Activated CD8-positive, alpha-beta memory T cell treated with anti-CD3 and anti-CD28 coated beads for 4 hours (primary cell): ENCODE measurements at places on chromosomes 4 and X.

GRCh38 chr4:21960793-21961192 lies 12.2 kb upstream of the KCNIP4 start:
- DNase-seq = no peak

GRCh38 chr4:94880956-94881355 lies 123.2 kb downstream of the BMPR1B start:
- no peak for DNase-seq

DNA sequence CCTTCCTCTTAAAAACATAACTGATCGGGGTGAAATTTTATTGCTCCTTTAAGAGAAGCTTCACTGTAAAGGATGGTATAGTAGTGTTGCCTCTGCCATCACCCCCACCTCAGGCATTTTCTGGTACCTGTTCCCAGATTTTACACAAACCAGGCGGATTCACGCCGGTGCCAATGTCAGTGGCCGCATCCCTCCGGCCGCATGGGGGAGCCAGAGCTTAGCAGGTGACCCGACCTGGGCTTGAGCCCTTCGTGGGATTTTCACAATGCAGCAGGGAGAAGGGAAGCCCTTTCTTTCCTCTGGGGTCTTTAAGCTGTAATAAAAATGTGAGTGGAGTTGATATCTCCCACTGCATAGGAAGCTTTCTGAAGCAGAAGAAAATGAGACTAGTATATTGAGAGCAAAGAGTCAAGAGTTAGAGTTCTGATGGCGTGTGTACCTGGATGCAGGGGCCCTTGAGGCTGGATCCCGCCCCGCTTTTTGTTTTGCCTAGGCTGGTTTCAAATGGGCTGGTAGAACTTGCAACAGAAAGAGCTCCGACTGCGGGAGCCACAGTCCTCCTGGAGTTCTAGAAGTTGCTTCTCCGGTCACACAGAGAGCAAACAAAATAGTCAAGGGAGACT lies 59.4 kb downstream of the POLR2B start:
- DNase-seq = no peak

DNA sequence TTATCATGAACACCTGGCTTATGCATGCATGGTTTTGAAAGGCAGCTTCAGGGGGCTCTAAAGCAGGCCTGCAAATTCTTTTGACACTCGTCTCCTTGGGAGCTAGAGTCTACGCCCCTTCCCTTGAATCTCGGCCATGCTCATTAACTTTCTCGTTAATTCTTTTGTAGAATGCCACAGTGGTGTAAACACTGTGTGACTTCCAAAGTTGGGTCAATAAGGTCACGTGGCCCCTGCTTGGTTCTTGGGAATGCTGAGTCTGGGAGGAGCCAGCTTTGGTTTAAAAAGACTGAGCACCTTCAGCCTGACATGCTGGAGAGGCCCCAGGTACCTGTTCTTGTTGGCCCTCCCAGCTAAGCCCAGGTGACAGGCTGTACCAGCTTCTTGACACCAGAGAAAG lies 228.4 kb downstream of the DHRSX start:
- DNase-seq = no peak

DNA sequence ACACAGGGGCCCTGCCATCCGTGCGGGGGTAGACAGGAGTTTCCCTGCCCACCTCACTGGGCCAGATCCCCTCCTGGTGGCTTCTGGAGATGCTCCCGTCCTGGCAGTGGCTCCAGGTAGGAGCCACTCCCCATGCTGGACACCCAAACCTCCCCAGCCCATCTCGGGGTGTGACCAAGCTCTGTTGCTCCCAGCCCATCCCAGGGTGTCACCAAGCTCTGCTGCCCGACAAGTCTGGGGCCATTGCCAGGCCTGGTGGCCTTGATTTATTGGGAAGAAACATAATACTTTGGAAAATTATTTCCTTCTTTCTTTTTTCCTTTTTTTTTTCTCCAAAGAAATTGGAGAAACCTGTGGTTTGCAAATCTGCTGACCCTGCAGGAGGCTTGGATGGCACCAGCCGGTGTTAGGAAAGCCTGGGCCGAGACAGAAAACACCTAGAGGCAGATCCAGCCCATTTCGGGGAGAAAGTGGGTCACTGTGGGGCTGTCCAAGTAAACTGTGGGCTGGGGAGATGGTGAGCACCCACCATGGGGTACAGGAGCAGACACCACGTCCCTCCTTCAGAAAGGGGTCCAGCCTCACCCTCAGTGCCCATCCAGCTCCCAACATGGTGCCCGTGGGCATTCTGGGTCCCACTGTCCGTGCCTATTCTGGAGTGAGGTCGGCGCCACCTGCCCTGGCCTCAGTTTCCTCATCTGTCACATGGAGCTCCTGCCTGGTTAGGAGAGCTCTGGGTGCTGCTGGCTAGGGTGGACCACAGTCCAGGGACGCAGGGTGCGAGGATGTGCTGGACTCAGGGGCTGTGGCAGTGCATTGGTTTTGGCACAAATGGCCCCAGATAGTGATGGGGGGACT lies 59.4 kb upstream of the ADRA2C start:
- DNase-seq = no peak

DNA sequence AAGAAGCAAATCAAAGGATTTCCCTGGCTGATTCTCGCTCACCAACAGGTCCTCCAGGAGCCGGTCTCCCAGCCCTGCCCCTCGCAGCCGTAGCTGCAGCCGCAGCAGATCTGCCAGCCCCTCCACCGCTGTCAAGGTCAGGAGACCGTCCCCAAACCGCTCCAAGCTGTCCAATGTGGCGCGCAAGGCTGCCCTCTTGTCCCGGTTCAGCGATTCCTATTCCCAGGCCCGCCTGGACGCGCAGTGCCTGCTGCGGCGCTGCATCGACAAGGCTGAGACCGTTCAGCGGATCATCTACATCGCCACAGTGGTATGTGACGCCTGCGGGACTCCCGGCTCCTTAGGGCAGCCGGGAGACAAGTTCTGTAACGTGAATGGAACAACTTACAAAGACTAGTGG lies 25.6 kb downstream of the SPATA18 start:
- no peak for DNase-seq

- DNase-seq = no peak
Measured at GRCh38 chrX:8749697-8750096, 17.8 kb upstream of the ANOS1 start.

GRCh38 chr4:121219227-121219626 lies 55.1 kb upstream of the TNIP3 start:
- DNase-seq = no peak

GRCh38 chr4:78654807-78655206 lies 103.2 kb downstream of the ANXA3 start:
- DNase-seq = no peak

GRCh38 chrX:148562846-148563245 lies 62.4 kb downstream of the AFF2 start:
- no peak for DNase-seq

DNA sequence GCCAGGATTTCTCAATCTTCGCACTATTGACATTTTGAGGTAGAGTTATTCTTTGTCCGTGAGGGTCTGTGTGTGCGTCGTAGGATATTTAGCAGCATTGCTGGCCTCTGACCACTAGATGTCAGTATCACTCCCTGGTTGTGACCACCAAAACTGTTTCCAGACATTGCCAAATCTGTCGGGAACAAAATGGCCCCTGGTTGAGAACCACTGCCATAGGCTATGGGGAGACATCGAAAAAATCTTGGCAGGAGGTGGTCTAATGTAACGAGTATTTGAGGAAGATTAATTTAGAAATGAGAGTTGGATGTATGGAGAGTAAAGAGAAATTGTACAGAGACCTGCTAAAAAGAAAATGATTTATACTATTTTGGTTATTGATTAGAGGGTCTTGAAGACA lies 108.4 kb downstream of the DOCK11 start:
- DNase-seq = no peak

GRCh38 chr4:119615068-119615719 lies 13.4 kb downstream of the PDE5A start:
- DNase-seq = no peak

- DNase-seq = no peak
Measured at GRCh38 chrX:95383778-95384177, 1300.9 kb upstream of the DIAPH2 start.
